ENCODE measurements at places on chromosomes 12 and 14.
A peak's percentile ranks its signal among the peaks of the same experiment; 100 is the strongest.

DNA sequence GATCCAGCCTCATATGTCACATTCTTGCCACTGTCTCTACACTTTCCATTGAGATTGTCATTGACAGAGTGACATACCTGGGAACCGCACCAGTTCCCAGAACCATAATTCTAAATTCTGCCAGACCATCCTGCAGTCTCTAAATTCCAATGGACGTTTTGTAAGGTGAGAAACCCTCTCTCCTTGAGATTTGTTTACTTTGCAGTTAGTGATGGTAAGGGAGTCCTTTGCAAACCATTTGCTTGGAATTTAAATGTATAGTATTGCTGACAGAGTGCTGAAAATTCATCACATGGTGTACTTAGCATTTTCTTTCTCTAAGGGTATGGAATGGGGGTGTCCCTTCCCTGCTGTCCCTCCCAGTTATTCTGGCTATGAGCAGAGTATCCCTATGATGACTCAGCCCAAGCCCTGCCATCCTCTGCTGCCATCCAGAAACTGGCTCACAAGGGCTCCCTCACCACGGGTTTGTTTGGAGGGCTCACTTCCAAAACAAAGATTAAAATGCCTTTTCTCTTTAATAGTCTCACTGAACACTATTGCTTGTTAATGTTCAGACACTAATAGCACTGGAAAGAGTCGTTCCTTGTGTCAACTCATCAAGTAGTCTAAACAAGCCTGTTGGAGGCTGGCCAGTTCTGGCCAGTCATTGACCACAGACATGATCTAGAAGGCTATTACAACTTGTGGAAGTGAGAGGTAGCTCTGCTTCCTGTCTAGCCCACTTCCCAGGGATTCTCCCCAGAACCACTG lies 129.0 kb upstream of the HMGA2 start:
- DNase-seq: no peak

- no peak for DNase-seq
These were observed 31.7 kb downstream of the ANO4 start for GRCh38 chr12:100826323-100826722.

DNA sequence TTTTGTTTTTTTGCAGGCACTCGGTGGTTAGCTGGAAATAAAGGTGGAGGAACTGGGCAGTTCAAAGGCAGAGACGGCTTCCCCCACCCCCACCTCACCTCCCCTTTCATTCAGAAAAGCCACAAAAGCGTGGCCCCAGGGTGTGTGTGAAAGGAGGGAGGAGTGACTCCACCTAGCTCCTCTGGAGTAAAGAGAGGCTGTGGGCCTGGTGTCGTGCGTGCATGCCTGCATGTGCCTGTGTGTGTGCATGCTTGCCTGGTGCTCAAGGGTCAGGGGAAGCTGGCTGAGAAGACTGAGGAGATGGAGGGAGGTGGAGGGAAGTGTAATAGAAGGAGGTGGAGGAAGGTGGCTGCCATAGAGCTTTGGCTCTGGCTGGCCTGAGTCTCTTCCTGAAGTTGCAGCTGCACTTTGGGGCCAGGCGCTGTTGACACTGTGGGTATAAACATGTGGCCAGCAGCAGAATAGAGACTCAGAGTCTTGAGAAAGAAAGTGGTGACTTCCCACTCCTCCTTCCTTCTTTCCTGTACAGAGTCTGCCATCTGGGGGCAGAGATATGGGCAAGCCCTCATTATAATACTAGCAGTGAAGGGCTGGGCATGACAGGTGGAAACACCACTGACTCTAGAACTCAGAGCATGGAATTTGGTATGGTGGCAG lies 36.9 kb upstream of the SINHCAF start:
- DNase-seq: peak; percentile 25

DNA sequence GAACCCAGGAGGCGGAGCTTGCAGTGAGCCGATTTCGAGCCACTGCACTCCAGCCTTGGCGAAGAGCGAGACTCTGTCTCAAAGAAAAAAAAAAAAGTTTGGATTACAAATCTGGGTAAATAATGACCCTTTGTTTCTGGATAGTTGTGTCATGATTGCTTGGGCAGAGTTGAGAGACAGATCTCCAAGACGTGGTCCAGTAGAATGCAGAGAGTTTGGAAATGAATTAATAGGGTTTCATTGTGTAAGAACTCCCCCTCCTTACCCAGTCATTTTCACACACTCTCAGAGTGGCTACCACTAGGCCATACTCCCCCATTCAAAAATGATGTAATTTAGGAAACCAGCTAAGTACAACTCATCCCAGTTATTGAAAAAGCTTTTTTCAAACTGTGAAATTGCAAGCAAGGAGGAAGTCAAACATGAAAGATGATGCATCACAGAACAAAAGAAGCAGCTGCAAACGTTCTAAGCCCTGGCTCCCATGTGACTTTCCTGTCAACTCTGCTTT lies 1331.9 kb downstream of the AACS start:
- DNase-seq: no peak

GRCh38 chr12:93831374-93831773 lies 154.2 kb downstream of the CRADD start:
- DNase-seq: no peak

DNA sequence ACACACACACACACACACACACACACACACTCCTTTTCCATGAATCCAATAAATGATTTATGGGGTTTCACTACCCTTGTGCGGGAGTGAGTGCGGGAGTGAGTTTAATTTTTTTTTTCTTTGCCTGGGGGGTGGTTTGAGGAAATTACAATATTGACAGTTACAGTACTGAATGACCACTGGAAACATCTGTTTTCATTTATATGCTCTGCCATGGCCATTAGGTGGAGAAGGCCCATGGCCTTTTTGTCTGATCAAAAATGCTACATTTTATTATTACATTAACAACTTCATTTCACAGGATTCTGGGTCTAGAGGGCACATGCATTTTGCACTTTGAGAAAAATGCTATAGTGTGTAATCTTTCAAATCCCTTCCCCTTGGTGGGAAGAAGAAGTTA lies 5.9 kb downstream of the TBX3 start:
- no peak for DNase-seq

DNA sequence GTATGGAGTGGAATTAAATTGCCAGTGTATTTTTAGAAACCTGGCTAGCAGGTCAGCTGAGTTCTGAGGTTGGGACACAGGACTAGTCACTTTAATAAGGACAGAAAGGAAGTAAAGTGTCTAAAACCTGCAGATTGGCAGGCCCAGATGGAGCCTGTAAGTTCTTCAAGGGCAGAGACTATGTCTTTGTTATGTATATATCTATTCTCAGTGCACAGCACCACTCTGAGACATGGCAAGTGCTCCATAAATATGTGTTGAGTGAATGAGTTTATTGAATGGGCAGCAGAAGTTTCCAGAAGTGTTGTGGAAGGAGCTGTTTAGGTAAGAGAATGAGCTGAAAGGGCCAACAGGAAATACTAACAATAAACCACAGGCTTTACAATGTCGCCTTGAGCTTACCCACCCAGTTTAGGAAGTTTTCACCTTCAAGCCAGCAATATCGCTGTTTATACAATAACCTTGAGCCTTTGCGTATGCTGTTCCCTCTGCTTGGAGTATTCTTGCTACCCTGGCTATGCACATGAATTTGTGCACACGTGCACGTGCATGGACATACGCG lies 109.5 kb upstream of the TMPO start:
- DNase-seq: no peak

DNA sequence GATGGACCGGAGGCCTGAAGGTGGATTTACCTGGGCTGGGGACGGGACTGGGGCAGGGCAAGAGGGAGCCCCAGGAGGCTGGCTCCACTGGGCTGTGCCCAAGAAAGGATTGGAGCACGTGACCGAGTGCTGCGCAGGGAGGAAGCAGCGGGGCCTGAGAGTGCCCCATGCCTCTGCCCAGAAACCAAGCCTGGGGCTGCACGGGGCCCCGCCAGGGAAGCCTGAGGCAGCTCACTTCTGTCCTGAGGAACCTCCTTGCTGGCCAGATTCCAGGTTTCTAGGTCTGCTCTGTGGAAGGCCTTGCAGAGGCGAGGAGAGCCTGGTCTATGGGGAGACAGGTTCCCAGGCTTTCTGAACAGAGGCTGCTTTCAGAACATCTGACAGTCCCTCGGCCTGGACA lies 10.4 kb downstream of the NGB start:
- no peak for DNase-seq

DNA sequence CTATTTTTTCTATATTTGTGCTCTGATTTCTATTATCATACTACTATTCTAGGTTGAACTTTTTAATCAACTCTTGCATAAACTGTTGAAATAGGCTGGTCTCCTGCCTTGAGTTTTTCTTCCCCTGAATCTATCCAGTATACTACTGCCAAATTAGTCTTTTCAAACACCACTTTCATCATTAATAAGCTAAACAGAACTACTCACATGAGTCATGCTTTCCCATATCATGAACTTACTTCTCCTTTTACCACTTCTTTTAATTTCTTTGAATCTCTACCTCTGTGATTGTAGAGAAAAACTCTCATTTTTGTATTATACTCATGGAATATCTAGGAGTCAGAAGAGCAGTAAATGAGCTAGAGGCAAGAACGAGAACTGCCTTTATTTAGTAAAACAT lies 340.3 kb upstream of the PDE3A start:
- no peak for DNase-seq

GRCh38 chr12:132456944-132457495 lies 32.9 kb upstream of the FBRSL1 start:
- DNase-seq: no peak

DNA sequence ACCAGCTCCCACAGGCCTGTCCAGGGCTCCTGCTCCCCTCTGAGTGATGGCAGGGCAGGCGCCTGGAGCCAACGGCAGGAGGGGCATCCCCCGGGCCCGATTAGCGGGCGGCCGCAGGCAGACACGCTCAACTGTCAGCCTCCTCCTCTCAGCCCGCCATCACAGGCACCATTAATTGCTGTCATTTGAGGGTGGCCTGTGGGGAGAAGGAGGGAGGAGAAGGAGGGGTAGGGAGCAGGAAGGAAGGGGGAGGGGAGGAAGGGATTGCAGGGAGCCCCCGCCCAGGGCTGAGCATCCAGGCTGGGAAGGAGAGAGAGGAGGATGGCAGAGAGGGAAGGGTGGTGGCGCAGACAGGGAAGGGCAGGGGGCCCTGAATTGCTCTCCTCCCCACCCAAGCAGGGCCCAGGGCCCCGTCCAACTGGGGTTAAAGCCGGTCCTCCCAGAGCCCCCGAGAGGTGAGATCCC lies 36.1 kb downstream of the NCOR2 start:
- DNase-seq: no peak

DNA sequence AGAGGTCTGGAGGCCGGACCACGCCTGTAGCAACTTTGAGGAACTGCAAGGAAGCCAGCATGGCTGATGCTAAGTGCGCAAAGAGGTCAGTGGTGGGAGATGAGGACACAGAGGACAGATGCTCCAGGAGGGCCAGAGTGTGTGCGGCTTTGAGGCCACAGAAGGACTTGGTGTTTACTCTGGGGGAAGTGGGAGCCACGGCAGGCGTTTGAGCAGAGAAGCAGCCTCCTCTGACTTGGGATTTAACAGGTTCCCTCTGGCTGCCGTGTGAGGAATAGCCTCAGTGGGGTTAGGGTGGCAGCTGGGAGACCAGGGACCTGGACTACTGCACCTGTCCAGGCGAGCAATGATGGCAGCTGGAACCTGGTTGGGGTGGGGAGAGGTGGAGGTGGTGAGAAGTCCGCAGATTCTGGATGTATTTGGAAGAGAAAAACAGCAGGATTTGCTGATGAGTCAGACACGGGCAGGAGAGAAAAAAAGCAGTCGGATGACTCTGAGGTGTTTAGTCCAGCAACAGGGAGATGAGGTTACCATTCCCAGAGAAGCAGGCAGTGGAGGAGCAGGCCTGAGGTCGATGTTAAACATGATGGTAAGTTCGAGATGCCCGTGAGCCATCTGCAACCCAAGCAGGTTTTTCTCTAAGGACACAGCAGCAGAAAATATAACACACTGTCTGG lies 143.5 kb downstream of the SCARB1 start:
- no peak for DNase-seq

- DNase-seq: no peak
These were observed 8.6 kb downstream of the SPTLC2 start for GRCh38 chr14:77607741-77608302.

DNA sequence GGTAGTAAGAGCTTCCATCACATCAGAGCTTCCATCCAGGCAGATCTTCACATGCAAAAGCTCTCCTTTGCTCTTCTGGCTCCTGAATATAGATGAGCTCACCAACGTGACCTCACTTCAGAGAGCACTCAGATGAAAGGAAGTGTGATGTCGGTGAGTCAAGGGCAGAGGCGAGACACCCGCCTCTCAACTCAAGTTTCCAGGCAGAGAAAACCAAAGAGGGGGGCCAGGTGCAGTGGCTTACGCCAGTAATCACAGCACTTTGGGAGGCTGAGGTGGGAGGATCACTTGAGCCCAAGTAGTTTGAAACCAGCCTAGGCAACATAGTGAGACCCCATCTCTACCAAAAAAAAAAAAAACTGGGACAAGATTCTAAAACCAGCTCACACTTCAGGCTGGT lies 126.9 kb downstream of the DUSP6 start:
- DNase-seq: no peak

DNA sequence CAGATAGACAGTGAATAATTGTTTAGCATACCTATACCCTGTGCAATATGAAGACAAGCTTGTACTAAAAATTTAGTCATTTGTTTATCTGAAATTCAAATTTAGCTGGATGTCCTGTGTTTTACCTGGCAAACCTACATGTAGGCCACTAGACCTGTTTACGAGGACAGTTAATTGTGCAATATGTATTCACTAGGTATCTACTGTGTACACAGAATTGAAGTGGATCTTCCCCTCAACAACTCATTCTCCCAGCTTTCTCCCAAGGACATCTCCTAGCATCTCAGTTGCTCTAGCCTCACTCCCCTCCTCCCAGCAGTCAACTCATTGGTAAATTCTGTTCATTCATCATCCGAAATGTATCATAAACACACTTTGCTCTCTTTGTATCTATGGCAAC lies 25.3 kb downstream of the AK7 start:
- DNase-seq: no peak

GRCh38 chr14:99781853-99782610 lies 11.2 kb upstream of the EML1 start:
- DNase-seq: no peak

DNA sequence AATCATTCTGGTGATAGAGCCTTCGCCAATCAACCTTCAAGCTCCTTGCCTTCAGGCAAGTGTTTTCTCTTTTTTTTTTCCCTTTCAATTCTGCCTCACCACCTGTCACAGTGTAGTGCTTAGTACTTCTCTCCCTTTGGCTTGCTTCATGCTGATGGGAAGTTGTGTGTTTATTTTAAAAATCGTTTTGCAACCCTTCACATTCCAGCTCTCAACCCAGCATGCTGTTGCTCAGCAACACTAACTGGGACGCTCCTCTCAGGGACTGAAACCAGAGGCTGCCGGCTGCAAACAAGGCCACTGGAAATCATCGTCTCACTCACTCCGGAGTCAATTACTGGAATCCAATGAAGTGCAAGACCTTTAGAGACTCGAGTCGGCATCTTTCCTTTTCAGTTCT lies 342.7 kb downstream of the PRKD1 start:
- DNase-seq: no peak
